Large intestine (tissue), 12 donors: ENCODE measurements at places on chromosomes 16 and 17.

- no peak for DNase-seq
Measured at GRCh38 chr17:41695954-41696757, 7.5 kb downstream of the EIF1 start.

GRCh38 chr17:3689262-3690093 is 6.5 kb downstream of the P2RX5 start:
- DNase-seq: no peak

GRCh38 chr17:4896332-4897197 is 2.8 kb upstream of the C17orf107 start:
- no peak for DNase-seq

- DNase-seq: peak; percentile 59
Measured at GRCh38 chr17:19728084-19728495, 11.7 kb upstream of the SLC47A2 start.

GRCh38 chr16:1678500-1679098 is 520 bp downstream of the JPT2 start:
- DNase-seq: peak; percentile 62

- DNase-seq: no peak
Measured at GRCh38 chr17:32910769-32911168, 17.2 kb upstream of the TMEM98 start.

DNA sequence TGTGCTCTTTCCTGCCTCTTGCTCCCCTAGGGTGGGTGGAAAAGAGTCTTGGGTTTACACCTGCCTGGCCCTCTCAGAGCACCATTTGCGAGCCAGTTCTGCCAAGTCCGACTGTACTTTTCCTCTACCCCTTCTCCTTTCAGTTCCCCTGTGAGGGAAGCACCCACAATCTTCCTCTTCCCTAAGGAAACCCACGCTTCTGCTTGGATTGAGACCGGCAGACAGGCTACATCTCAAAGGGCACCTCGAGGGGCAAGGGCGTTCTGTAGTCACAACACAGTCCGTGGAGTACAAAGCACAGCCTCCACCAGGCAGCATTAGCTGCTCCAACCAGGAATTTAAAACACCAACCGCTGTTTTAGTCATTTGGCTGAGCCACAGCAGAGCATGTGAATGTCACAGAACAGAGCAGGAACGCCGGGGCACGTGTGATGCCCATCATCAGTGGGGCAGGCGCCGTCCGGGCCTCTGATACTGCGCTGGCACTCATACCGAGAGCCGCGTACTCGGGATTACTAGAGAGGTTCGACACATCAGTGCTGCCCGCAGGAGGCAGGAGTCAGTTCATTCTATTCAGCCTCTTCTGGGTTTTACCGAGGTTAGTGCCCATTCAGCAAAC is 13.7 kb upstream of the MNT start:
- no peak for DNase-seq

DNA sequence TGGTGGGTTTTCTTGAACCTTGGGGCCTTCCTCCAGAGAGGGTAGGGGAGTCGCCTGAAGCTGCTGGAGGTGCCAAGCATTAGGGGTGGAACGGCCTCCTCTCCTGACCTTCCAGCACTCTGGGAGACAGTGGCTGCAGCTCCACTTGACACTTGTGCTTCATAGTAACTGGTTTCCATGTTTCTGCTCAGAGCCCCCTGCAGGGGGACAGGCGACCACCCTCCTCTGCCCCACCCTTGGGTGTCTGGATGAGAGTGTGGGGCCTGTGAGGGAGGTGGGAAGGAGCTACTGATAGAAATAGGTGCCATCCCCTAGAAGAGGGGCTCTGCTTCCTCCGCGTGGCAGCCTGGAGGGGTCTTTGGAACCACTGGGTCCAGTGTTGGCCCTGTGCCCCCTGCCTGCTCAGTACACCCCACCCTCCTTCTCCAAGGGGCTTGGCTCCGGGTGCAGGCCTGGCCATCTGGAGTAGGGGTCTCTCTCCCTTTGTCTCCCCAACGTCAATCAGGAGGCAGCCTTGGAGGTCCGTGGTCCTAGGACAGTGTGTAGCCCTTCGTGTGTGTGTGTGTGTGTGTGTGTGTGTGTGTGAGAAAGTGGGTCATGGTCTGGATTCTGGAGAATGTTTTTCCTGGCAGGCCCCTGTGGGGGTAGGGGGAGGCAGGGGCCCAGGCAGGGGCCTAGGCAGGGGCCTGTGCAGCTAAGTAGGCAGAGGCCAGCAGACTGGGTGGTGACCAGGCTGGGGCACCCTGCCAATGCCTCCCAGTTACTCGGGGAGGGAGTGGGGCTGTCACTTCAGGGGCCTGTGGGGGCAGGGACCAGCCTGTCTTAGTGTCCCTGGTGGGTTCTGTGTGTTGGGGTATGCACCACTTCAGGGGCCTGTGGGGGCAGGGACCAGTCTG is 4.9 kb downstream of the LASP1 start:
- no peak for DNase-seq
